ENCODE measurements at places on chromosomes 5 and 9. TPM values are rescaled to one million over a fixed set of nuclear protein-coding genes. Genes with fewer than 3 reads are reported as not detected.

The FBP1 gene
- total RNA-seq = 0.95 TPM

The SSBP2 gene
- 27.5 TPM for total RNA-seq

The NUTM2G gene
- not detected for total RNA-seq

- DNase-seq = no peak
Measured at GRCh38 chr5:154628685-154629084, 126.5 kb upstream of the LARP1 start.

DNA sequence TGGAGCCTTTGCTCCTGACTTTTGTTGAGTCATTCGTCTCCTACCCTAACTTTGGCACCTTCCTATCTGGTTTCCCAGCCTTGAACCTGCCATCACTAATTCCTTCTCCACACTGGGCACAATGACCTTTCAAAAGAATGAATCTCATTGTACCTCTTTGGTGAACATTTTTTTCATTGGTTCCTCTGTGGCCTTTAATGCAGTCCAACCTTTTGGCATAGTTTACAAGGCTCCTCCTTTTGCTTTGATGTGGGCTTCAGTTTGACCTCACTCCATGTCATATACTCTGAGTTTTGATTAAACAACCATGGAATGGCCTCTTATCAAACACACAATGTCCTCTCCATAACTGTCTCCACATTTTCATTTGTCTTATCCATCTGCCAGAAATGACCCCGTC lies 14.5 kb upstream of the ROPN1L start:
- DNase-seq = no peak

GRCh38 chr9:107577140-107577776 lies 87.7 kb upstream of the KLF4 start:
- DNase-seq = no peak

DNA sequence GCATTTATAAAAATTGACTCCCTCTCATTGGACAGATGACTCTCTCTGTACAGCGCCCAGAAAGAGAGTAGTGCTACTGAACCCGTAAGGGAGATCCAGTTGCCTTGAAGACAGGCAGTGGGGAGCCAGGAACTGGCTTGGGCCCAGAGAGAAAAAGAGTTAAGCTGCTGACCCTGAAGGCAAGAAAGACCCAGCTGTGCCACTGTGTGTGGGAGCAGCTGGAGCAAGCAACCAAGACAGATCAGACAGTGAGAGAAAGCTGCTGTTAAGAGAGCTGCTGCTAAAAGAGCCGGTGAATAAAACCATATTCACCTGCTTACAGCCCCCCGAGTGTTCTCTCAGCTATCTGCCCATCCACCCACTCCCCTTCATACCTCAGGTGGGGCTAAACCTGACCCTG lies 149.7 kb upstream of the ADAMTS16 start:
- no peak for DNase-seq

Data from endodermal cell (in vitro differentiated cells).